NCI-H2107 (cell line): ENCODE measurements at places on chromosomes 11 and 22.

DNA sequence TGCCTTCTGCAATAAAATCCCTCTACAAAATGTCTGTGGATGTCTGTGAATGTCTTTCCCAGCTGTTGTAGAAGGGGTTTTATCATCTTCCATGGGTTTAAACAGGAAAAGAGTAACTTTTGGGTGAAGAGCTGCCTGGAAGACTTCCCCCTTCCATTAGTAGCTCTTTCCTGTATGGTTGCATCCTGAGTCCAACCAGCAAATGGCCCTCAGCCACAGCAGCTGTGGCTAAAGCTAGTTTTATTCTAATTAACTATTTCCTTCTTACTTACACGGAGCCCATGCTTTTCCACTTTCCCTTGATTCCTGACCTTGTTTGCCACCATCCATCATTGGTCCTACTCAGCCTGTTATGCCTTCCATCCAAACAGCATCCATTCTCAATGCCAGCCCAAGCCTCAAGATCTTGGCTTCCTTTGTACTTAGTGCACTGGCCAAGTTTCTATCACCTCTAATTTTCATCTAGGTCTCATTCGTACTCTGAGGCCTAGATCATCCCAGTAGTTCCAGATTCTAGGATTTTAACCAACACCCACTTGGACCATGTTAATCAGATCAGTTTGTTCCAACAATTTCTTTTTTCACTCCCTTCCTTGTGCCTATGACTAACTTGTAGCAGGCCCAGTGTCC, 41.5 kb upstream of the CADM1 start:
- no peak for DNase-seq

DNA sequence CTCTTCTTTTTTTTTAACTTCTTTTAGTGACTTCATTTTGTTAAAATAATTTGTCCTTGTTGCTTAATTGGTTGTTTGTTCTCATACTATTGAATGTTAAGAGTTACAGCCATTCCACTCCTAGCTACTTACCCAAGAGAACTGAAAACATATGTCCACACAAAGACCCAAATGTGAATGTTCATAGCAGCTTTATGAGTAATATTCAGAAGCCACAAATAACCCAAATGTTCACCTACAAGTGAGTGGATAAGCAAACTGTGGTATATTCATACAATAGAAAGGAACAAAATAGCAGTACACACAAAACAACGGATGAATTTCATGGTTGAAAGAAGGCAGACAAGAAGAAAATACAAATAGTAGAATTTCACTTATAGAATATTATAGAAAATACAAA, 1.4 kb upstream of the OR4D11 start:
- no peak for DNase-seq

DNA sequence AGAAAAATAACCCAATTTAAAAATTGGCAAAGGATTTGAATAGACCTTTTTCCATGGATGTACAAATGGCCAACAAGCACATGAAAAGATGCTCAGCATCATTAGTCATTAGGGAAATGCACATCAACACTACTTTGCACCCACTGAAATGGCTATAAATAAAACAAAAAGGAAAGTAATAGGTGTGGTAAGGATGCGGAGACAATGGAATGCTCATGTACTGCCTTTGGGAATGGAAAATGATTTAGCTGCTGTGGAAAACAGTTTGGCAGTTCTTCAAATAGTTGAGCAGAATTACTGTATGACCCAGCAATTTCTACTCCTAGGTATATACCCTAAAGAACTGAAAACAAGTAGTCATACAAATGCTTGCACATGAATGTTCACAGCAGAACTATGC, 37.4 kb downstream of the LARGE2 start:
- no peak for DNase-seq

DNA sequence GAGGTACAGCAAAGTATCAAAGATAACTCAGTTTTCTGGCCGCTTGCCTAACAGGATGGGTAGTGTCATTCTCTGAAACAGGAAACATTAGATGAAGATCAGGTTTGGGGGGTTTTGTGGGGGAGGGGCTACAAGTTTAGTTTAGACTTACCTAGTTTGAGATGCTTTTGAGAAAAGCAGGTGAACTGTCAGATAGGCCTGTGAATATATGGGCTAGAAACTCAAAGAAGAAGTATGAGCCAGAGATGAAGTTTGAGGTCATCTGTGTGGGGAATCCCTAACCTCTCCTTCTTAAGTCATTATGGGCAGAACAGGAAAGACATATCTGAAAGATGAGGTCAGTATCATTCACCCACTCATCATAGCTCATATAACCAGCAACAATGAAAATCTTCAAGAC, 11.9 kb downstream of the HOATZ start:
- DNase-seq = no peak

DNA sequence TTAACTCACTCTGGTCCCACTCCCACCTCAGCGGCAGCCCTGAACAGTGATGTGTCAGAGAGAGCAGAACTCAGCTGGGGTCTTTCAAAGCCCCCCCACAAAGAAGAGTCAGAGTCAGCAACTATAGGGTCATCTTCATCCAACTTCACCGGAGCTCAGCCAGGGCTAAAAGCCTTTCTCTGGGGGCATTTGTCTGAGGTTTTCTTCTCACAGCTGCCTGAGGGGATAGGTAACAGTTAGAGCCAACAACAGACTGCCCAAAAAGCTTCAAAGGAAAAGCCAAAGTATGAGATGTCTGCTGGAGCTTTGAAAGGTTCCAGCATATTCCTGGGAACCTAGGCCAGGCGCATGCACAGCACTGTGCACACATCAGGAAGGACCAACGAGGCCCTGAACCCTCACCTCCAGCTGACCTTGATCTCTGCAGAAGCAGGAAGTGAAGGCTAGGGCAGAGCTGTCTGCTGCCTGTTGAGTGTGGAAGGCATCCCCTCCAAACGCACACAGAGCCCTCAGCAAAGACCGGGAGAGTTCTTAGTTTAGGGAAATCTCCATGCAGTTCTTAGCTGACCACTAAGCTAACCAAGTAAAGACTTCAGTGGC, 28.1 kb upstream of the COMT start:
- DNase-seq = no peak

DNA sequence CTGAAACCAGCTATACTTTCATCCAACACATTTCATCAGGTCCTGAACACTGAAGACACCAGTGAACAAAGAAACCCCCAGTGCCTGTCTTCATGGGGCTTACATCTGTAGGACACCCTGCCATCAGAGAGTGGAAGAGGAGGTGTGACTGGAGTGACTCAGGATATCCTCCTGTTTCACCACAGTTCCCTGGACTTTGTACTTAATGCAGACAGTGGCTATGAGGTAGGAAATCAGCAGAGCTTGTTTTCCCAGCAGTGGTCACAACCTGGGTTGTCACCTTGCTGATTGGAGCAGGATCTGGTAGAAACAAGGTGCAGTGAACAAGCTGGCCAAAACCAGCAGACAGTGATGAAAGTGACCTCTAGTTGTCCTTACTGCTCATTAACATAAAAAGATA, 128.8 kb downstream of the KIRREL3 start:
- DNase-seq = no peak
